ENCODE measurements at places on chromosomes 11 and 22. TPM values are rescaled to one million over a fixed set of nuclear protein-coding genes. Genes with fewer than 3 reads are reported as not detected.
A peak's percentile ranks its signal among the peaks of the same experiment; 100 is the strongest.

The SLC1A2 gene
- 1.7 TPM for total RNA-seq

The CRYBA4 gene
- total RNA-seq = not detected

The EHBP1L1 gene
- 40.0 TPM for total RNA-seq

The BTG4 gene
- 0.15 TPM for total RNA-seq

The GLYAT gene
- not detected for total RNA-seq

The PNPLA5 gene
- total RNA-seq = not detected

The OR10A4 gene
- not detected for total RNA-seq

The GGT1 gene
- total RNA-seq = 9.4 TPM

The CHCHD10 gene
- total RNA-seq = 14.9 TPM

The NPTXR gene
- total RNA-seq = 4.1 TPM

The DDIAS gene
- 12.2 TPM for total RNA-seq

- DNase-seq = no peak
These were observed 179.9 kb downstream of the DBX1 start for GRCh38 chr11:19980388-19980787.

DNA sequence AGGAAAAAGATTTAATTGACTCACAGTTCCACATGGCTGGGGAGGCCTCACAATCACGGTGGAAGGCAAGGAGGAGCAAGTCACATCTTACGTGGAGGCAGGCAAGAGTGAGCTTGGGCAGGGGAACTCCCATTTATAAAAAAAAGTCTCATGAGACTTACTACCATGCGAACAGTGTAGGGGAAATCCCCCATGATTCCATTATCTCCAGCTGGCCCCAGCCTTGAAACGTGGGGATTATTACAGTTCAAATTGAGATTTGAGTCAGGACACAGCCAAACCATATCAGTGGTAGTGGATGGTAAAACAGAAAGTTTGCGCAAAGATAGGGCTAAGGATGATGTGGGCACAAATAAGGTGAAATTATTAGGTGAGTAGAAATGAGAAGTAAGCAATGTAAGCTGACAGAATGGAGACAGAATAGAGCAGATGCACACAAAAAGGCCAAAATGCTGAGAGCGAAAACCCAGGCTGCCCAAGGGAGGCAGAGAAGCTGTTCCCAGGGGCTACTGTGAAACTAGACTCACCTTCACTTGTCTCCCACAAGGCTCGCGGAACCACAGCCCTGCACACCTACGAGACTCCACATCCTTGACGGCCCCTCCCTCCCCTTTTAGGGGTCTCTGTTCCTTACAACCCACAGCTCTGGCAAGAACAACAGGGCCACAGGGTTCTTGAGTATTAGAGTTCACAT lies 377.6 kb downstream of the CADM1 start:
- no peak for DNase-seq

DNA sequence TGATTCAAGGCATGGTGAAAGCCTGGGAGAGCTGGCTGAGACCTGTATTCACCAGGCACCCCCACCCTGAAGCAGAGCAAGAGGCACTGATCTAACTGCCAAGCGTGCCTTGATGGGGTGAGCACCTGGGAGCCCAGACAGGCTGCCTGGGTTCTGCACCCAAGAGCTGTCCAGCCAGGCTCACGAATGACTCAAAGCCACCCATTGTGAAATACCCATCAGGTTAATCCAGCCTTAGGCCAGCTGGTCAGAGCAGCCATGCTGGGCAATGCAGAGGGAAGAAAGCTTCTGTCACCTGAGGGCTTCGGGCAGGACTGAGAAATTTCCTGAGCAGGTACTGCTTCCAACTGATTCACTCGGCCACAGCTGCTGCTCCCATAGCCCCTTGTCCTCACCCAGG lies 22.1 kb downstream of the THOC5 start:
- no peak for DNase-seq

GRCh38 chr11:74004759-74005615 lies 3.9 kb downstream of the UCP3 start:
- DNase-seq = no peak

DNA sequence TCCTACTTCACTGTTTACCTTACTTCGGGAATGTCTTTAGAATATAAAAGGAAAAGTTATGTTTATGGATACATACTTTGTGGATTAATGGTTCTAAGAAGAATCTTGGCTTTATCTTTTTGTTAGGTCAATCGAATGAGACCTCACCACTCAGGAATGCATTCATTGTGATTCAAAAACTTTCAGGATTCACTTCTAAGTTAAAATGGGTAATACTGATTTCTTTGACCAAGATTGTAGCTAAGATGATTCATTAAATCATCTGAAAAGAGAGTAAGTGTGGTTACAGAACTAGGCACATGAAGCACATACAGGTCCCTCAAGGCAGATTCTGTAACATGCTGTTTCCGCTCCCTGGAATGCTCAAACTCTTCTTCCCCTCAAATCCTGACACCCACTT lies 716.4 kb downstream of the KCNA4 start:
- no peak for DNase-seq

DNA sequence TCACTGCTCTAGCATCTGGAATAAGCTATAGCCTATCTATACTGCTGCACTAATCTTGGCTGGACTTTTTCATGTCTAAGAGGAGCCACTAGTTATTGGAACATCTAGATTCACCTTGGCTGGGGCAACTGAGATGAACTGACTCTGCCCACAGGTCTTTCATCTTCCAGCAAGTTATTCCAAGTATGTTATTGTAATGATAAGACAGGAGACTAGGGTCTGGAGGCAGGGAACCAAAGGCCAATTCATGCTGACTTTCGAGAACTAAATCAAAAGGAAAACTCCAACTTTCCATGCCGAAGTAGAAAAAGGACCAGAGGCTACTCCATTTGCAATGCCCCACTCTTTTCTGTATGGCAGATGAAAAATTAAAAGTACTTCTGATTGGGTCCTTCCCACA lies 1243.0 kb upstream of the RAG2 start:
- no peak for DNase-seq

DNA sequence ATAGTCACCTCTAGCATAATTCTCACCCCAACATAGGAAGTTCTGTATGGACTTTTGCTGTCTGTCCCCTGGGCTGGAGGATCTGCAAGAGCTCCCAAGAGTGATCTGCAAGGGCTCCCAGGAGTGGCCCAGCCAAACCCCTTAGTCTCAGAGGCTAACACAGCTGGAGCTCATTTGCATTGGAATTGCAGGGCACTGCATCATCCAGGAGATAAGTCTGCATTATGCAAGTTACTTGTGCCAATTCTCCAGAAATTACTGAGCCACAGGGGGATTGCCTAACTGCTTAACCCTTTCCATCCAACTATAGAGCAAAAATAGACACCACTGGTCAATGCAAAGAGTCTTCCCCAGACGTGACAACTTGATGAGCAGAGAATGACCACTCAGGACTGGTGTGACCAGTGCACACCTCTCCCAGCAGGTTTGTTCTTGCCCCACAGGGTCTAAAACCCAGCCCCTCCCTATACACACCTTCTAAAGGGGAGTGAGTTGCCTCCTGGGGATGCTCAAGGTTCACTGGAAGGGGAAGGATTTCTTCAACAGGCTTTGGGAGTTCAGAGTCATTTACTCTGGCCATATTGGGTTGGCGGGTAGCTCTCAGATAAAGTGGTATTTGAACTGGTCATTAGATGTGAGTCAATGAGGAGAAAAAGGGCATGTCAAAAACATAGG lies 38.4 kb downstream of the POU2AF3 start:
- DNase-seq = peak; percentile 25

GRCh38 chr22:22671506-22671905 lies 27.1 kb downstream of the GGTLC2 start:
- DNase-seq = no peak

DNA sequence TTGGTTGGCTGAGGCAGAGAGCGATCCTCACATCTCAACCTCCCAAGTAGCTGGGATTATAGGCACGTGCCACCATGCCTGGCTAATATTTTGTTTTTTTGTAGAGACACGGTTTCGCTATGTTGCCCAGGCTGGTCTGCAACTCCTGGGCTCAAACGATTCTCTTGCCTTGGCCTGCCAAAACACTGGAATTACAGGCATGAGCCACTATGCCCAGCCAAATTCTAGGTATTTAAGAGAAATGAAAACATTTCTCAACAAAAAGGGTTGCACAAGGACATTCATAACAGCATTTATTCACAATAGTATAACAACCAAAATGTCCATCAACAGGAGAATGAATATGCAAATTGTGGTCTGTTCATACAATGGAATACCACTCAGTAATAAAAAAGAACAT lies 31.7 kb upstream of the RBX1 start:
- no peak for DNase-seq

- no peak for DNase-seq
These were observed 2.9 kb downstream of the MIOX start for GRCh38 chr22:50489363-50490243.

DNA sequence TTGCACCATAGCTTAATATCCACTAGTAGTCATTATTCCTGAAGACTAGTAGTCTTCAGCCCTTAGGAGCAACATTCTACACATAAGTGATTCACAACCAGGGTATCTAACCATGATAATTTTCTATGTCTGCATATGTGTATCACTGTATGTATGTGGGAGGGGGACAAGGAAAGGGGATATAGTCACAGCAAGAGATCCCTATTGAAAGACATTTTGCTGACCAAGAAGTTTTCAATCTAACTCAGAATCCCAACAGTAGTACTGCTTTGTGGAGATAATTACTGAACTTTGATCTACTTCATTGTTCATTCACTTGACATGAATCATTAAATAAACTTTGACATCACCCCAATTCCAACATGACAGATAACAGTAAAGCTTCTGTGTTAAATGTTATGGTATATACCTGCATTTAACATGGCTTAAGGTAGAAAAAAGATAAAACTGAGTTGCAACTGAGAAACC lies 10.3 kb downstream of the PIK3C2A start:
- DNase-seq = no peak

DNA sequence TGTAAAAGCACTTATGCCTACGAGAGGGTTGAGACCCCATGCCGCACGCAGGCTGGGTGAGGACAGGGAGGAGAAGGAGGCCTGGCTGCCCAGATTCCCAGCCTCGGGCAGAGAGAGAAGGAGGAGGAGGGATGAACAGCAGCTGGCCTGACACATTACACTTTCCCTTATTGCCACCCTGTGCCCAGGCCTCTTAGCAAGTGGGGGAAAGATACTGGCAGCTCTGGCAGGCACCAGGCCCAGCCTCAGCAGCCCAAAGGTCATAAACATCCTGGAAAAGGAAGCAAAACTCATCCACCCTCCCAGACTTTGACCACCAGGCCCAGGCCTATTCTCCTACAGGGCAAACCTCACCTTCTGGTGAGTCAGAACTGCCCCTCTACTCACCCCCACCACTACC lies 4.7 kb downstream of the PLAAT3 start:
- DNase-seq = no peak

GRCh38 chr22:42928969-42929837 lies 72.1 kb upstream of the ARFGAP3 start:
- DNase-seq = no peak

DNA sequence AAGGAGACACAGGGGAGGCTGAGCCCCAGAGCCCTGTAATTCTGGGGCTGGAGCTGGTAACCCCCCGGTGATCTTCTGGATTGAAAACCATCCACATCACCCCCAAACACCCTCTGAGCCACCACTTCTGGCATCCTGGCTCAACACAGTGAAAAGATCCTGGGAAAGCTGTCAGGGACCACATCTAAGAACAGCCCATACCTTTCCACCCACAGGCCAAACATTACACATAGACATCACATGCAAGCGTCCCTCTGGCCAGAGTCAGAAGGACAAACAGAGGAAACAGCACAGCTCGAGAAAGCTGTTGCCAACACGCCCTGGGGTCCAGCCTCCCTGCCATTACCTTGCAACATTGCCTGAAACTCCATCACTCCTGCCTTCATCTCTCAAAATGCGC lies 469.5 kb downstream of the SOX6 start:
- peak; percentile 38 for DNase-seq

DNA sequence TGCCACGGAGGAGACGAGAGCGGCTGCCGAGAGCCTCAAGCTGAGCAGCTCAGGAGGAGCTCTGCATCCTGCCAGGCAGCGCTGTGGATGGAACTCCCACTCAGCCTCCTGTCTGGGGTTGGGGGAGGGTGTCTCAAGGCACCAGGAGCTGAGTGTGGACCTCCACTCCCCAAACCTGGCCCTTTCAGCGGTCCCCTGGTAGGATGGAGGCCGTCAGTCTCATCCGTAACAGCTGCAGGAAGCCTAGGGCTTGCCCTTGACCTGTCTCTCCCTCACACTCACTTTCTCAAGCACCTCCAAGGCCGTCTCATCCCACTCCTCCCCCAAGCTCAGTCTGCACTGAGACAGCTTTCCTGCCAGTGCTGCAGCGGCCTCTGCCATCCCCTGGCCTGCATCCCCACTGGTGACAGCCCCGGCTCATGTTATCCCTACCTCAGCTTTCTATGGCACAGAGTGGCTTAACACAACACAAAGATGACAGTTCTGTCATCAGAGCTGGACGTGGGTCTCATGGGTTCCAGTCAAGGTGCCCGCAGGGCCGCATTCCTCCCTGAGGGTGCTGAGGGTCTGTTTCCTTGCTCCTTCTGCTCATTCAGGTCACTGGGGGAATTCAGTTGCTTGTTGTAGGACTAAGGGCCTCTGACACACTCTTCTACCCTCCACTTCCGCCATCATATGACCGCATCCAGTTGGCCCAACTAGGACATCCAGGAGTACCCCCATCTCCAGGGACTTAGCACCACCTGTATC lies 341.9 kb upstream of the B3GAT1 start:
- DNase-seq = no peak

GRCh38 chr11:133064152-133064877 lies 468.0 kb downstream of the OPCML start:
- DNase-seq = peak; percentile 50

- DNase-seq = no peak
These were observed 157.4 kb downstream of the BUD13 start for GRCh38 chr11:116615211-116615865.

- DNase-seq = no peak
These were observed 789 bp downstream of the SIK2 start for GRCh38 chr11:111602865-111603610.

DNA sequence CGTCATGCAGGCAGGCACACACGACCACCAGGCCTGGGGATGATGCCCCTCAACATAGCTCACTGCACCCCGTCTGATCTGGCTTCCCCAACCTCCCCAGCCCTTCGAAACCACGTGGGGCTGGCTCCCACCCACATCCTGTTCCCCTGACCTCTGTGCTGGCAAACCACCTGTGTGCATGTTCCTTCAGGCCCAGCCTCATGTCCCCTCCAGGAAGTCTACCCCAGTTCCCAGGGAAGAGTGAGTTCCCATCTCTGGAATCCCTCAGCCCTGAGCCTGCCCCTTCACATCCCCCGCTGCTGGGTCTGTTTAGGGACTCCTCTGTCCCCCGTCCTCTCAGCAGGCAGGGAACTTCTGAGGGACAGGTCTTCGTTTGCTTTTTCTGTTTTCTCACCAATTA lies 7.1 kb downstream of the SLC7A4 start:
- no peak for DNase-seq

- no peak for DNase-seq
These were observed 4.7 kb downstream of the GUCD1 start for GRCh38 chr22:24550028-24550901.

DNA sequence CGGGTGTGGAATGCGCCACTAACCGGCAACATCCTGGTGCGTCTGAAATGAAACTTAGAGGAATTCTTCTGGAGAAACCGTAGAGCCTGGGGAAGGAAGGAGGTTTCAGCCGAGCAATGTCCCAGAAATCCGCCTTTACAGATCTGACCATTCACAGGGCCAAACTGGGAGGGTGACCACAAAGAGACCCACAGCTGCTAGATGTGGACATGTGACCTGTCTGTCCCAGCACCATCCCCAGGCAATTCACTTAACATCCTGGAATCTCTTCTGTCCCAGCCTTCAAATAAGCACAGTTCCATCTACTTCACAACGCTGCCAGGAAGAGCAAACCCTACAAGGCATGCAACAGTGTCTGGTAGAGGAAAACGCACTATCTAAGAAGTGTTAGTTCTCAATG lies 9.8 kb downstream of the MCAT start:
- no peak for DNase-seq

GRCh38 chr11:82599836-82600235 lies 133.8 kb downstream of the FAM181B start:
- no peak for DNase-seq
